Psoas muscle (tissue), 8 donors: ENCODE measurements at places on chromosomes 4 and X. TPM values are rescaled to one million over a fixed set of nuclear protein-coding genes. Genes with fewer than 3 reads are reported as not detected.

- no peak for DNase-seq
Measured at GRCh38 chr4:183834252-183834651, 70.9 kb upstream of the STOX2 start.

DNA sequence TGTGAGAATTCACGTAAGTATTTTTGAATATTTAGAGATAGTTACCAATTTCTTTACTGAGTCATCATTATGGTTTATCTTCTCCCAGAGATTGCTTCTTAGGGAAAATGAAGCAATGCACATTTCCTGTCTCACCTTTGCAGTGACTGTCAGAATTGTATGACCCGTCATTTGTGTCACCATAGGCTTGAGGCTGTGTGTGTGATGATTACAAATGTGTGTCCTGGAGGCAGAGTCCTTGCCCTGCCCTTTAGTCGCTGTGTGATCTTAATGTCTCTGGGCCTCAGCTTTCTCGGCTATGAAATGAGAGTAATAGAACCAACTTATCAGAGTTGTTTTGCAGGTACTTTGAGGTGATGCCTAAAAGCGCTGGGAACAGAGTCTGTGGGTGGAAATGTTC, 13.9 kb downstream of the HCCS start:
- no peak for DNase-seq

GRCh38 chr4:81494031-81494431, 22.3 kb upstream of the RASGEF1B start:
- DNase-seq = no peak

GRCh38 chr4:10285028-10285427, 168.4 kb upstream of the WDR1 start:
- no peak for DNase-seq

GRCh38 chr4:20386906-20387305, 135.2 kb downstream of the SLIT2 start:
- no peak for DNase-seq

DNA sequence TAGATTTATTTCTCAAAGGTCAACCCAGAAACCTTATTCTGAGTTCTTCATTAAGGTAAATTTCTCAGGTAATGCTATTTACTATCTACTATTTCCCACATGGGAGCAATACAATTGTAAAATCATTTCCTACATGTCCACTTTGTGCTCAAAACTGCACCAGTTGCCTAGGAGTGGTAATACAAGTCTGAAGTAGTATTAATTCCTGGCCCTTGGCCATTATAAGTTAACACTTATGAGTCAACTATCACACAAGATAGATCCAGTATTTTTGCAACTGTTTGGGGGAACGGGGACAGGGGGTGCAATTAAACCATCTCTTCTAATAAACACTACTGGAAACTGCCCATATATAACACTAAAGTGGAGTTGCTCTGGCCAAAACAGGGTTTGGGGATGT, 48.9 kb downstream of the ACSL4 start:
- DNase-seq = no peak

DNA sequence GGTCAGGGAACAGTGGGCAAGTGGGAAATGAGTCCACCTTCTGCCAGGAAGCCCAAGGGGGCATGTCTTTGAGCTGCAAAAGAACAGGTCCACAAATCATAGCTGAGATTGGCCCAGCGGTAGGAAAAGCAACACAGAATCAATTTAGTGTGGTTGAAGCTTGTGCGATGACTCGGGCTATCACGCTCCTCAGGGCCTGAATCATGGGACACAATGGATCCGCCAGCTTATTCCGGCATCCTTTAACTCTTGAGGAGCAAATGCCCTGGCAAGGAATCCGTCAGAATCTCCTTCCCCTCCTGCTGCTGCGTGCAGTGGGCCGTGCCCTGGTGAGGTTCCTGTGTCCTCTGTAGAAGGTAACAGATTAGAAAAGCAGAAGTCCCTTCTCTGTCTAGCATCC, 98.0 kb downstream of the RELL1 start:
- DNase-seq = no peak

- no peak for DNase-seq
Measured at GRCh38 chr4:145248971-145249370, 68.6 kb upstream of the OTUD4 start.

DNA sequence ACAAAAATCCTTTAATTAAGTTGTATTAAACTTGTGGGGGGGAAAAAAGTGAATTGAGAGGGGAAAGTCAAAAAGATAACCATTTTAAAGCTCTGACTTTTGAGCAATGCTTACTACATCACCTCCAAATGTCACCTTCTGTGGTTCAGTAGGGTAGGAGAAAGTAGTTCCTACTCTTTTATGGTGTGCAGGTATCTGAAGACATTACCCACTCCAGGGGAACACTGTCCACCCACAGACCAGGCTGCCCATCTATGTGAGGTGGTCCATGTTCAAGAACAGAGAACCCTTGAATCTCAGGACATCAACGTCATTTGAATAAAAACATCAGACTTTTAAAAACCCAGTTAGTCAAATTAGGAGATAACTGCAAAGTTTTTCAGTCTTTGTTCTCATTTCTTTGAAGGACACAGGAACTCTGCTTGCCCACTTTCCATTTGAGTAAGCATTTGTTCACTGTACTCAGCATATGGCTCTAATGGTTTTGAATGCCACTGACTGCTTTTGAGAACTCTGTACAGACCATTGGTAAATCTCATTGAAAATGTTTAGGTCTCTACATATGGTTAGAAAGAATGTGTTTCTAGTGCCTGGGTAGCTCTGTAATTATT, 18.4 kb downstream of the NMU start:
- no peak for DNase-seq

DNA sequence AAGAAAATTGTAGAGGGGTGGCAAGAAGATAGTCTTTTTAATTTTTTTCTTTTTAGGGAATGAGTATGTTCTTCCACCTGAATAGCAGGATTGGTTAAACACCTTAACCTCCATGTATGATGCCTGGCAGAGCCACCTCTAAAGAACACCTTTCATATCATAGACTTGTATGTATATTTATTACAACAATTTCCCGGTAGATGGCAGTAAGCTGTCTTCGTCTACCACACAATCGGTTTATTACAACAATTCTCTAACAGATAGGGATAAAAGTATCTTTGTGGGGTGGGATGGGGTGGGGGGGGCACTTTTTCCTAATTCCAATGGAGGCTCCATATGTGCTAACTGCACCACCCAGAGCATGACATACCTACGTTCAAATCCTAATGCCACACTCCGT, 255.5 kb downstream of the LDB2 start:
- DNase-seq = no peak

DNA sequence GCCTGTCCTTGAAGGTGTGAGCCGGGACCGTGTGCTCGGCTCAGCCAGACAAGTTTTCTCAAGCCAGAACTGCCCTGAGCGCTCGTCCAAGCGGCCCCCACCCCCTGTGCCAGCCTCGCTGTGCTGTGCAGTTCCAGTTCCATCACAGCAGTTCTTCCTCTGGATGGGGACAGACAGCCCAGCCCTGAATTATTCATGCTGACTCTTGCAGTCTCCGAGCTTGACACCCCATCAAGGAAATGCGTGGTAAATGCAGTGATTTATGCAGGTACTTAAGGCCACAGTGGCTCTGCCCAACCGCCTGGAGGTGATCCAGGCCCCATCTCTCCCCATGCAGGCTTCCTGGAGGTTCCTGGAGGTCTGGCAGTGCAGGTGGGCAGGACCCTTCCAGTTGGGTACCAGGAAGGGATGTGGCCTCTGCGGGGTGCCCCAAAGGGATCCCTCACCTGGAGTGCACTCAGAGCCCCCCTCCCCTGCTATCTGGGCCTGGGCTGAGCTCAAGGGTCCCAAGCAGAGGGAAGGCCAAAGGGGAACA, 44.8 kb upstream of the HMX1 start:
- DNase-seq = no peak

GRCh38 chr4:147741190-147741788, 9.4 kb downstream of the ARHGAP10 start:
- DNase-seq = no peak

The HGFAC gene
- total RNA-seq = not detected

The GYPA gene
- not detected for total RNA-seq
